ENCODE measurements at places on chromosomes 3 and 15.

DNA sequence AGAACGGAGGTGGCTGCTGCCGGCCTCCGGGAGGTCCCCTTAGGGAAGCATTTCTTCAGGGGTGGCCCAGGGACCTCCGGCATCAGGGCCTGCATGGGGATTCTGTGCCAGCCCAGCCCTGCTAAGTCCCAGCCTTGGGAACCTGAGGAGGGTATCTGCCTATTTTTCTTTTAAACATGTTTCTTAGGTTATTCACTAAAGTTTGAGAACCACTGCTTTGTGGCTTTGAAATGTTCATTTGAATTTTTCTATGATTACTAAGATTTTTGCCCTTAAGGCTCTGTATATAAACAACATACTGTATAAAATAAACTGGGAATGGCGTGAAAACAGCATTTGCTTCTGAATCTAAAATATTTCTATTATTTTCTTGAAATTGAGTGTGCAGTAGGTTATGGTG, 24.4 kb downstream of the FAN1 start:
- DNase-seq = no peak

GRCh38 chr3:171790898-171791691, 19.2 kb downstream of the PLD1 start:
- DNase-seq = no peak

DNA sequence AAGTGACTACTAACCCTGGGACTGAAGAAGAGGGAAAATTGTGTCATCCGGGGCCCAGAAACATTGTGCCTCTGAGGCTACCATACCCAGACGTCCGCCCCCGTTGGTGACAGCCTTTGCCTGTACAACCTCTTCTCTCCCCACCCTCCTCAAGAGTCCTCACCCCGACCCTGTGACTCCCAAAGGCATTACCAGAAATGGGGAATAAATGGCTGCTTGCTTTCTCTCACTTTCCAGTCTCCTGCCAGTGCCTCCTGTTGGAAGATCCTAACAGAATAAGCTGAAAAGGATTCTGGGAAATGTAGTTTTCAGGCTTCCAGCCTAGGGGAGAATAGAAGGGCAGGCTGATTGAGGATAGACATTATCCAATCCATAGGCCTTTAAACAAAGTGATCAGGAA, 30.8 kb upstream of the SLC25A36 start:
- no peak for DNase-seq

DNA sequence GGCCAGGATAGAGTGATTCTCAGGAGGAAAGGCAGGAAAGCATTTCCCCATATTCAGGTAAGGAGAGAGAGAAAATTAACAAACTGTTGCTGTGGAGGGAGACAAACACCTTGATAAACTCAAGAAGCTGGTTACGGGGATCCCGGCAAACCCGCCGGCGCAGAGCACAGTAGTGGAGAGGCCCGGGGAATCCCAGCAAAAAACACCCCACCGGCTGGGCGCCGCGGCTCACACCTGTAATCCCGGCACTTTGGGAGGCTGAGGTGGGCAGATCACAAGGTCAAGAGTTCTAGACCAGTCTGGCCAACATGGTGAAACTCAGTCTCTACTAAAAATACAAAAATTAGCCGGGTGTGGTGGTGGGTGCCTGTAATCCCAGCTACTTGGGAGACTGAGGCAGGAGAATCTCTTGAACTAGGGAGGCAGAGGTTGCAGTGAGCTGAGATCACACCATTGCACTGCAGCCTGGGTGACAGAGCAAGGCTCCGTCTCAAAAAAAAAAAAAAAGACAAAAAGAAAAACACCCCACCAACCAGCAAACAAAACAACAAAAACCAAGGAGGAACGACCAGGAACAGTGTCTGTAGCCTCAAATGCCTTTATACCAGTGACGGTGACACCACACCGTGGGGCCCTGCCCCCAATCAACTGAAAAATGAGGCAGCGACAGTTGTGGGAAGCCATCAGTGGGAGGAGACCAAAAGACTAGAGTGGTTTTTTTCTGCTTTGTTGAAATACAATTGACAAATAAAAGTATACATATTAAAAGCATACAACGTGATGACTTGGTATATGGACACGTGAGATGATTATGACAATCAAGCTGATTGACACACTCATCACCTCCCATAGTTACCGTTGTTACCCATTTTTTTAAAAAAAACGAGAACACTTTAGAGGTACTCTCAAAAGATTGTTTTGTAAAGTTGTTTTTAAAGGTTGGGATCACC, 40.2 kb upstream of the IDH2 start:
- DNase-seq = no peak

DNA sequence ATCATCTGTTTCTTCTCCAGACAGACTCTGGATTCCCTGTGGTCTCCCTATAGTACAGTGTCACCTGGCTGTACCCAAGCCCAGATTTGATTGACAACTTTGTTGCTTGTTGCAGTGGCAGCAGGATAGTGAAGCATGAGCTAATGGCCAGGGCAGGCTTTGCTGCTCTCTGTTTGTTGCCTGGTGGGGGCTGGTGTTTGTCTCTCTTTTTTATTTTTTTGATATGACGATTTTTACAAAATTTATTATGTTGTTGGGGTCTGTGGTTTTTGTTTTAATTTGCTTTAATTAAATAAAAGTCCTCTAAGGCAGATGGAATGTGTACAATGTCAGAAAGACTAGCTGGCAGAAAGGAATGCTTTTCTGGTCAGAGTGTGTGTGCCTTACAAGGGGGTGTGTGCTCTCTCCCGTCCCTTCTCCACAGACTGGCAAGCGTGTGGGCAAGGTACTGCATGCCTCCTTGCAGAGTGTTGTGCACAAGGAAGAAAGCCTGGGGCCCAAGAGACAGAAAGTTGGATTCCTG, 15.2 kb upstream of the CLEC3B start:
- DNase-seq = no peak

- DNase-seq = no peak
These were observed 47.4 kb upstream of the CRTC3 start for GRCh38 chr15:90482124-90483011.

GRCh38 chr15:90004252-90004651, 3.1 kb downstream of the ZNF710 start:
- no peak for DNase-seq

GRCh38 chr15:38882221-38882620, 317.6 kb upstream of the RASGRP1 start:
- DNase-seq = no peak

DNA sequence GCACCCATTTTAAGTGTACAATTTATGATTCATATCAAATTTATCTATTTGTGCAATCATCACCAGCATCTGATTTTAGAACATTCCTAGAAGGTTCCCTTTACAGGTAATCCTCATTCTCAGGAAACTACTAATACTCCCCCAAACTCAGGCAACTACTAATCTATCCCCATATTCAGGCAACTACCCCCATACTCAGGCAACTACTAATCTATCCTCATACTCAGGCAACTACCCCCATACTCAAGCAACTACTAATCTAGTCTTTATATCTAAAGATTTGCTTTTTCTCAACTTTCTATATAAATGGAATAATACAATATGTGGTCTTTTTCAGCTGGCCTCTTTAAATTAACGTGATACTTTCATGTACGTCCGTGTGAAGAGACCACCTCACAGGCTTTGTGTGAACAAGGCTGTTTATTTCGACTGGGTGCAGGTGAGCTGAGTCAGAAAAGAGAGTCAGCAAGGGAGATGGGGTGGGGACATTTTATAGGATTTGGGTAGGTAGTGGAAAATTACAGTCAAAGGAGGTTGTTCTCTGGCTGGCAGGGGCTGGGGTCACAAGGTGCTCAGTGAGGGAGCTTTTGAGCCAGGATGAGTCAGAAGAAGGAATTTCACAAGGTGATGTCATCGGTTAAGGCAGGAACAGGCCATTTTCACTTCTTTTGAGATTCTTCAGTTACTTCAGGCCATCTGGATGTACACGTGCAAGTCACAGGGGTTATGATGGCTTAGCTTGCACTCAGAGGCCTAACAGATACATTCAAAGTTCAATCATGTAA, 1444.5 kb upstream of the CADM2 start:
- DNase-seq = no peak

- no peak for DNase-seq
These were observed 199.7 kb downstream of the AKAP13 start for GRCh38 chr15:85579957-85580694.

GRCh38 chr3:129278966-129279906, 566 bp downstream of the HMCES start:
- no peak for DNase-seq

GRCh38 chr3:48467473-48468267, 21.1 kb downstream of the ATRIP start:
- DNase-seq = no peak
